Stimulated activated CD8-positive, alpha-beta memory T cell treated with anti-CD3 and anti-CD28 coated beads, Interleukin-2, amount 100 ng/mL, for 1 hour (primary cell): ENCODE measurements at places on chromosomes 3 and 15.

GRCh38 chr3:133479895-133480669, 80.2 kb downstream of the BFSP2 start:
- DNase-seq = no peak

DNA sequence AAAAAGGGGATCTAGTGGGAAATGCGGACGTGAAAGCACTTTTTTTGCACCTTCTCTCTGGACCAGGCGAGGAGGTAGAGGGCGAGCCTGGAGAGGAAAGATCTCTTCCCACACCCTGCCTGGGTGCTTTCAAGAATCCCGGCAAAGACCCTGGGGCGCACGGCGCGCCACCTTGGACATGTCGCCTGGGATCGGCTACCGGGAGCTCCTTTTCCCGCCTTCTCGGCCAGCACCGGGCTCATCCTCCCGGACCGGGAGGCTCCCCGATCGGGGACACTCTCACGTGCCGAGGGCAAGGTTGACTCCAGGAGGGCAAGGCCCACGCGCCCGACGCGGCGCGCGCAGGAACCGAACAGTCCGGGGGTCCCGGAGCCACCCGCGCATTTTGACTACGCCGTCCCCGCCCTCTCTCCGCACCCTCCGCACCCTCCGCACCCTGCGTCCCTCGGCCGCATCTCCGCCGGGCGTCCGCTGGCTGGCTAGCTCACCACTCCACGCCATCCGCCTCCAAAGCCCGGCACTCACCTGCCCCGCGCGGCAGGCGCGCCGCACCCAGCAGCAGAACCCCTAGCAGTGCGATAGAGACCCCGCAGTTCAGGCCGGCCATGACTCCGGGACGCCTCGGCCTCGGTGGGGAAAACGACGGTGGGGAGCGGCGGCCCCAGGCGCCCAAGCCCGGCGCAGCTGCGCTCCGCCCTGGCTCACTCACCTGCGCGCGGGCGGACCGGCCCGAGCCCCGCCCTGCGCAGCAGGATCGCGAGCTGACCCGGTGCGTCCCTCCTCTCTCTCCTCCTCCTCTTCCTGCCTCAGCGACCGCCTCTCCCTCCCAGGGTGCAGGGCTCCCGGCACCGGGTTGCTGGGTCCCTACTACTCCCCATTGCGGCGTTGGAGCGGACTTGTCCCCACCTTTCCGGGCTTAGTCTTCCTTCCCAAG, at the start of gene CDCP1:
Gene CDCP1 (minus strand): TSS at position 698 of the 934 bp plus-strand sequence. CDS start 91 bp downstream, at position 607.
- DNase-seq = no peak

GRCh38 chr3:13277860-13278531, 142.1 kb downstream of the NUP210 start:
- no peak for DNase-seq

DNA sequence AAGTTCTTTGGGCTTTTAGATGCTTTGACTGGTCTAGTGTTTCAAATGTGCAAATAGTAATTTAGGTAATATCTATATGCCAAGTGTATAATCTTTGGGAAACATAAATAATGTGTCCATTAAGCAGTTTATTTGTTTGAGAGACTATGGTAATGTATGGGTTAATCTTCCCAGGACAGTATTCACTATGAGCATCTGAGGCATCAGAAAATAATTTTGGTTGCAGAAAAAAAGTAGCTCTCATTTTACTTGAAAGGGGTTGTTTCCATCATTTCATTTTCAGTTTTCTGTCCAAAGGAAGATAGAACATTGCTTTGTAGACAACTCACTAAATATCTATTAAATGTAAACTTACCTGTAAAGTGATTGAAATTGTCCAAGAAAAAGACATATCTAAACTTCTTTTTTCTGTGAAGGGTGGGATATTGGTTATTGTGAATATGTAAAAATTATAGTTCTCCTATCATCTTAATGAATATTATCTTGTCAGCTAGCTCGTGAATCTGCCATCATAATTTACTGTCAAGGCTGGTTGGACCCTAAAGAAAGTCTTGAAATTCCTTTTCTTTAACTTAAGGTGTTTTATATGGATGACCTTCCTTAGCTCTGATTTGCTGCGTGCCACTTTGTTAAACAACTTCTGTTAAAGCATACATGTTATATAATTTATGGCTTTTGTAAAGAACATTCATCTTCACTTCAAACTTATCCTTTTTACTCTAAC, 108.8 kb downstream of the EPHA3 start:
- DNase-seq = no peak

- DNase-seq = no peak
These were observed 49.9 kb upstream of the NEDD4 start for GRCh38 chr15:56042982-56043980.

GRCh38 chr3:31968927-31969418, 12.1 kb downstream of the OSBPL10 start:
- no peak for DNase-seq

GRCh38 chr3:122992676-122993075, 34.9 kb downstream of the SEMA5B start:
- DNase-seq = no peak

DNA sequence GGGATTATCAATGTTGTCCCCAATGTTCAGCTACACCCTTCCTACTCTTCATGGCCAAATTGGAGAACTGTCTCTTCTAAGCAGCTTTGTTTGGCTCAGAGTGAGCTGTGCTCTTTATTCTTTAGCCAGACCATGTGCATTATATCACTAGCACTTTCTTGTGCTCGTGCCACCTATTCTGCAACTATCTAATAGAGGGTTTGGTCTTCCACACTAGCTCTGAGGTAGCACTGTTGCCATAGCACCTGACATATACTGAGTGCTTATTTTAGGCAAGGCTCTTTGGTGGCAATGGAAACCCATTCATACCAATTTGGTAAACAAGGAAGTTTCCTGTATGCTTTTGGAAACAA, 394.3 kb upstream of the C2CD4B start:
- no peak for DNase-seq

- DNase-seq = no peak
These were observed 54.1 kb downstream of the LEO1 start for GRCh38 chr15:51917493-51917892.

DNA sequence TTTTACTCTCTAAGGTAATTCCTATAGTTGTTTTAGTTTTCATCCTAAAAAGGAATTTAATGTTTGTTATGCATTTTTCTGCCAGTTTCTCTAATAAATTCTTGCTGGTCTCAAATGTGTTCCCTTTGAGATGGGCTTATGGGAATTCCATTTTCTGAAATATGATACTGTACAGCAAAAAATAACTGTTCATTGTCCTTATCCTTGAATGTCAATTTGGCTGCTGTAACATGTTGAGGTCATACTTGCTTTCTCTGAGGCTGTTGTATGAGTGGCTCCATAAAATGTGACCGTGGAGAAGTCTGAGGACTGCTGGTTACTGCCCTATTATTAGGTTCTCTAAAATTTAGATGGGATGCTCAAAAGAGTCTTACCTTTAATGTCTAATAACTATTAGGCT, 266.5 kb downstream of the ADAMTS17 start:
- no peak for DNase-seq

DNA sequence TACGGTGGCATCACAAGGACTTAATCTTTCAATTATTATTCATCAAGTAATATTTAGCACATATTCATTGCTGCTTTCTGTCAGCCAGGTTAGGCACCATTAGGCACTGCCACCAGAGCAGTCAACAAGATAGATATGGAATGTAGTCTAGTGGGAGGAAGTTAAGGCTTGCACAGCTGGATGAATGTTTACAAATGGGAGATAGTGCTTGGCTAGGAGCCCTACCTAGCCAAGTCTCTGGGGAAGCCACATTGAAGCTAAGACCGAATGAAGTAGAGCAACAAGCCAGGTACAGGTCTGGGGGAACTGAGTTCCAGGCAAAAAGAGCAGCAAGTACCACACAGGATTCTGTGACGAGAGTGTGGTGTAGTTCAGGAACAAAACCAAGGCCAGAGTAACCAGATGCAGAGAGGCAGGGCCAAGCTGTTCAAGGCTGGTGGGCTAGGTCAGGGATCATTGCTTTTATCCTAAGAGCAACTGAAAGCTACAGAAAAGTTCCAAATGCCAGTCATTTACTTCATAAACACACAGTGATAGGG, 33.4 kb upstream of the SCAANT1 start:
- DNase-seq = no peak

DNA sequence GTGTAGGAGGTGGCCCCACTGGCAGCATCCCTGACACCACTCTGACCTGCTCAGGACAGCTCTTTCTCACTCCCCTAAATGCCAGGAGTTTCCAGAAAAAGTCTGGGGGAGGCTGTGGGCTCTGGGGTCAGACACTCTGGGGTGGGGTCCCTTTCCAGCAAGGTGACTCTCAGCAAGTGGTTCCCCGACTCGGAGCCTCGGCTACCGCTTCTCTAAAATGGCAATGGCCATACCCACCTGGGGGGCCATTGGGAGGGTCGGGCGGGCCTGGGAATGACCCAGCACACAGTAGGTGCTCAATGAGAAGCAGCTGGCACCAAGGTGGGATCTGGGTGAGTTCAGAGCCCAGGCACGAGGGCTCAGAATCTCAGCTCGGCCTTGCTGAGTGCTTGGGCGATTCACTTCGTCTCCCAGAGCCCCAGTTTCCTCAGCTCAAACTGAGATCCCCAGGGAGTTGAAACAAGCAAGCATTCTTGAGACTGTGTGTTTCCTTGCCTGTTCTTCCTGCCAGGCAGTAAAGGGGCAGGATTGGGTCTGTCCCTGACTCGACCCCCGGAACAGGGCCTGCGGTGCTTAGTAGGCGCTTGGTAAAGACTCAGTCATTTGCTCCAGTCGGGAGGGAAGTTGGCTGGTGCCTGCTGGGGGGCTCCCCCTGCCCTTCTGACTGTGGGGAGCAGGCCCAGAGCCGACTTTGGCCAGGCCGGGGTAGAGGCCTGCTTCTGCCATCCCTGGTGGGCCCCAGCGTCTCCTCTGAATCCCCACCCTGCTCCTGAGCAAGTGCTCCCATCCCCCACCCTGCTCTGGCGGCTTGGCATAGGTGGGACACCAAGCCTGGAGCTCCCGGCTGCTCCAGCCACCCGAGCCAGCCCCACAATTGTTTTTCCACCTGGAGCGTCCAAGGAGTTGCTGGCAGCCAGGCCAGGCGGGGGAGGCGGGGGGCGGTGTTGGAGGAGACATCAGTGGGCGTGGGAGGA, 32.9 kb upstream of the FBLN2 start:
- no peak for DNase-seq

GRCh38 chr3:42709621-42710020, 7.0 kb upstream of the HHATL start:
- no peak for DNase-seq
